ENCODE measurements at places on chromosomes 6 and 20. TPM values are rescaled to one million over a fixed set of nuclear protein-coding genes. Genes with fewer than 3 reads are reported as not detected.

- H3K27ac ChIP-seq, result no peak overlapping the region
- H3K36me3 ChIP-seq, result no peaks in the 10 kb centered on the region
- no peaks in the 10 kb centered on the region for H3K4me1 ChIP-seq
- DNase-seq, result no peak
- H3K4me3 ChIP-seq, result no peak overlapping the region
Observed at GRCh38 chr6:146682919-146683318, 84.1 kb downstream of the ADGB start.

DNA sequence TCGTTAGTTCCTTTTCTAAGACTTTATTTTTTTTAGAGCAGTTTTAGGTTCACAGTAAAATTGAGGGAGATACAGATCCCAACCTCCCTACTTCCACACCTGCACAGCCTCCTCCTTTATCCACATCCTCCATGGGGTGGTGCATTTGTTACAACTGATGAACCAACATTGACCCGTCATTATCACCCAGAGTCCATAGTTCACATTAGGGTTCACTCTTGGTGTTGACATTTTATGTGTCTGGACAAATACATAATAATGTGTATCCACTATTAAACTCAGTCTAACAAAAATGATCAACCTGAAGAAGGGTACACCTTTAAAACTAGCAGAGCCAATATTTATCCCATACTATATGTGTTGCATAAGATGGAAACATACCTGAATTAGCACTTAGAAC, 130.4 kb upstream of the CCDC28A start:
- H3K4me1 ChIP-seq, result no peaks in the 10 kb centered on the region
- DNase-seq, result no peak
- no peaks in the 10 kb centered on the region for H3K27me3 ChIP-seq
- no peak overlapping the region for H3K4me3 ChIP-seq
- H3K27ac ChIP-seq, result no peak overlapping the region

DNA sequence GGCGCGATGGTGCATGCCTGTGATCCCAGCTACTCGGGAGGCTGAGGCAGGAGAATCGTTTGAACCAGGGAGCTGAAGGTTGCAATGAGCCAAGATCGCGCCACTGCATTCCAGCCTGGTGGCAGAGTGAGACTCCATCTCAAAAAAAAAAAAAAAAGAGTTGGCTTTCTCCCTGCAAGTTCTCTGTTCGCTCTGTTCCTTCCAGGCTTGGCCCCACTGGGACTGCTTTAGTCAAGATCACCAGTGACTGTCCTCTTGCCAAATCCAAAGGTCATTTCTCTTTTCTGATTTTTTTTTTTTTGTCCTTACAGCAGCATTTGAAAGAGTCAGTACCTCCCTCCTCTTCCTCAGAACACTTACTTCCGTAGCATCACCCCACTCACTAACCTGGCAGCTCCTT, 10.8 kb upstream of the GNRH2 start:
- H3K27me3 ChIP-seq, result no peaks in the 10 kb centered on the region
- H3K4me3 ChIP-seq, result no peak overlapping the region
- H3K36me3 ChIP-seq, result peaks cover 53% of the 10 kb centered on the region

SCRT2 gene
- not detected for total RNA-seq

DNA sequence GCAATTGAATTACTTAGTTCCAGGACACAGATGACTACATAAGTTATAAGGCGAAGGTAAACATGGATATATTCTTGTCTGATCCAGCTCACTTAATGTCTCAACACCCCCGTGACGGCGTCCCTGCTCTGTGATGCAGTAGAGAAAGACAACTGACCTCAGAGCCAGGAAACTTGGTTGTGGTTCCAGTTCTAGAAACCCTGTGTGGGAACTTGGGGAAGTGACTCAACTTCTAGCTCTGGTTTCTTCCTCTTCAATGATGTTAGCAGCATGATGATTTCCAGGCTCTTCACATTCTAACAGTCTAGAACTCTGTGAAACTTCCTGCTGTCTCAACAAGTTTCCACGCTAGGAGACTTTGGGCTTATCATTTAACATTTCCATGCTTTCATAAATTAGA, 18.4 kb downstream of the LAMA4 start:
- H3K4me1 ChIP-seq, result no peaks in the 10 kb centered on the region
- no peak overlapping the region for H3K4me3 ChIP-seq
- H3K27ac ChIP-seq, result no peak overlapping the region
- no peaks in the 10 kb centered on the region for H3K27me3 ChIP-seq
- no peaks in the 10 kb centered on the region for H3K36me3 ChIP-seq
- DNase-seq, result no peak

IP6K3 gene
- total RNA-seq, result not detected

- no peak overlapping the region for H3K4me3 ChIP-seq
- peak; percentile 47 for DNase-seq
- no peaks in the 10 kb centered on the region for H3K4me1 ChIP-seq
- H3K27me3 ChIP-seq, result no peaks in the 10 kb centered on the region
- no peaks in the 10 kb centered on the region for H3K36me3 ChIP-seq
Observed at GRCh38 chr6:46090115-46091079, 39.4 kb upstream of the ENPP4 start.

COL19A1 gene
- not detected for total RNA-seq

- no peak for DNase-seq
- H3K27me3 ChIP-seq, result peaks cover 12% of the 10 kb centered on the region
- H3K36me3 ChIP-seq, result no peaks in the 10 kb centered on the region
- H3K27ac ChIP-seq, result no peak overlapping the region
Observed at GRCh38 chr20:5908981-5909380, 41.4 kb downstream of the TRMT6 start.

- H3K4me3 ChIP-seq, result no peak overlapping the region
- no peaks in the 10 kb centered on the region for H3K36me3 ChIP-seq
- H3K4me1 ChIP-seq, result no peaks in the 10 kb centered on the region
- DNase-seq, result no peak
Observed at GRCh38 chr6:53178837-53179432, 30.3 kb upstream of the GCM1 start.

GRCh38 chr6:167863897-167864296, 37.2 kb downstream of the AFDN start:
- no peak for DNase-seq
- no peak overlapping the region for H3K4me3 ChIP-seq
- no peak overlapping the region for H3K27ac ChIP-seq
- no peaks in the 10 kb centered on the region for H3K27me3 ChIP-seq

- no peak for DNase-seq
- peaks cover 23% of the 10 kb centered on the region for H3K4me1 ChIP-seq
- no peak overlapping the region for H3K27ac ChIP-seq
- no peaks in the 10 kb centered on the region for H3K27me3 ChIP-seq
Observed at GRCh38 chr6:2968600-2969135, 2.7 kb downstream of the SERPINB6 start.

- H3K36me3 ChIP-seq, result no peaks in the 10 kb centered on the region
- no peak overlapping the region for H3K27ac ChIP-seq
- H3K27me3 ChIP-seq, result no peaks in the 10 kb centered on the region
- peaks cover 40% of the 10 kb centered on the region for H3K4me1 ChIP-seq
Observed at GRCh38 chr6:149046164-149046821, 271.2 kb upstream of the TAB2 start.
